NCI-H1417 treated with DMSO at 0.1 percent for 48 hours (cell line): ENCODE measurements at places on chromosomes 1 and 21.

GRCh38 chr1:234963180-234963903, 165.3 kb downstream of the TOMM20 start:
- no peak for DNase-seq

- no peak for DNase-seq
These were observed 225.4 kb downstream of the RHOU start for GRCh38 chr1:228960705-228961104.

DNA sequence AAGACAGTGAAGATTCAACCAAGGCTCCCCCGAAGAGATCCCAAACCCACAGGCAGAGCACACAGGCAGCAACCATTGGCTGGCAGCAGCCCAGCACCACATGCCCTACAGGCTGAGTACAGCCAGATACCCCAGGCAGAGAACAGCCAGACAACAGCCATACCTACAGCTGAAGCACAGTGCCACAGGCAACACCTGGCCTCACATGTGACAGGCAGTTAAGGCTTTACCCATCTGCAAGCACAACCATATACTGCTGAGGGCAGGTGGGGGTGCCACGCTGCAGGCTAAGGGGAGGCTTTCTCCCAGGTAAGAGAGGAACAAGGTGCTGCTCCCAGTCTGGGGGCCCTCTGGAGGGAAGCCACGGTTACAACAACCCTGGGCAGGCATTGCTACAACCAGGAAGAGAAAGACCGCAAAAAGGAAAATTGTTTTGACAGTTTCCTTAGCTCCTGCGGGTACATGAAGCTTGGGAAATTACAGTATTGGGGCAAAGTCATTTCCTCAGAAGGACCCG, 12.3 kb downstream of the CHIT1 start:
- no peak for DNase-seq

GRCh38 chr21:25054689-25055088, 552.6 kb downstream of the MRPL39 start:
- DNase-seq, result no peak

- no peak for DNase-seq
These were observed 12.4 kb downstream of the KRTAP22-2 start for GRCh38 chr21:30577766-30578165.

- no peak for DNase-seq
These were observed 42.6 kb downstream of the KCNJ6 start for GRCh38 chr21:37873655-37874054.

DNA sequence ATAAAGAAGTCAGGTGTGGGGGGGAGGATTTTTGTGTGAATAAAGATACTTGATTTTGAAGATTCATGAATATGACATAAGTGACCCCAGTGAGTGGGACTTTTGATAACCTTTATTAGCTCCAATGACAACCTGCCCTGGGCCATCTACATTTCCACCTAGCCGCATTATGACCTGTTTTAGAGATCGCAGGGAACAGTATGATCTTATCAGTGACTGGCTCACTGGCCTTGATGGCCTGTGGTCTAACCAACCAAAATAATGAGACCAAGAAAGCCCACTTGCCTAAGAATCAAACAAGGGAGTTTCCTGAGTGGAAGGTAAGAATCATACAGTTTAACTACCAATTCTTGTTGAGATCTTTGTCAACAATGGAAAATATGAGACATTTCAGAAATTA, 1.8 kb downstream of the ELAPOR1 start:
- DNase-seq, result no peak

DNA sequence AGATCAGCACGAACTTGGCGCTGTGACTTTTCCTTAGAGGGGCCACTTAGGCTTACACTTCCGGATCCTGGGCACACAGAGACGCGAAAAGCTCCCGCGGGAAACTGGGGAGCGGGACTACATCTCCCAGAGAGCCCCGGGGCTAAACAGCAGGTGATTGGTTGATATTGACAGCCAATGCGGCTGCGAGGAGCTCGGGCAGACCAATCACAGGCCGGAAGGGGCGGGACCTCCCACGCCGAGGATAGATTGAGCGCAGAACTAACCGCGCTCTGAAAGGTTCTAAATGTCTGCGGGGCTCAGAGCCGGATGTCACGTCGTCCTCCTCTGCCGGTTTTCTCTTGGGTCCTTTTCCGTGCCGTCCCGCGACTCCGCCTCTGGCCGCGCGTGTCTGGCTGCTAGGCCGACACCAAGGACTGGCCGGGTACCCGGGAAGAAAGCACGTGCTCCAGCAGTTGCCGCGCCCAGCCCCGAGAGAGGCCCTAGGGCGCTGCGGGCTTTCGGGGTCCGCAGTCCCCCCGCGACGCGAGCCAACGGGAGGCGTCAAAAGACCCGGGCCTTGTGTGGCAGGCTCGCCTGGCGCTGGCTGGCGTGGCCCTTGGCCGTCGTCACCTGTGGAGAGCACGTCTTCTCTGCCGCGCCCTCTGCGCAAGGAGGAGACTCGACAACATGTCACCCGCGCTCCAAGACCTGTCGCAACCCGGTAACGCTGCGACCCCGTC, at the start of gene MTR:
Gene MTR (plus strand): TSS at position 258 of the 722 bp plus-strand sequence. CDS start 412 bp downstream, at position 670.
- DNase-seq, result peak; percentile 80

DNA sequence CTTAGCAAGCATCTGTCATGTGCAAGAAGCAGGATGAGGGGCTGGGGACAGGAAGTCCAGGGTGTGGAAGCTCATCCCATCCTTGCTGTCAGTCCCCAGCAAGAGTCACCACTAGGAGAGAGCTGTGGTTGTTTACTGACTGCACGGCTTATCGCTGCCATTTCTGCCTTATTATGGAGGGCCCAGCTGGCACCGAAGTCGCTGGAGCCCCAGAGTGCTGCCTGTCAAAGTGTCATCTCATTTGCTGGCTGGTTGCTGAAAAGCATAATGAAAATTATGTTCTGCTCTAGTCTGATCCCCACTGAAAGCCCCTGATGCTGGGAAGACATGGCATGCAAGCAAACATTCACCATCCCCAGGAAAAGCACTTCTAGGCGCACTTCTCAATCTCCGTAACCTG, 642.7 kb downstream of the NPHP4 start:
- no peak for DNase-seq

DNA sequence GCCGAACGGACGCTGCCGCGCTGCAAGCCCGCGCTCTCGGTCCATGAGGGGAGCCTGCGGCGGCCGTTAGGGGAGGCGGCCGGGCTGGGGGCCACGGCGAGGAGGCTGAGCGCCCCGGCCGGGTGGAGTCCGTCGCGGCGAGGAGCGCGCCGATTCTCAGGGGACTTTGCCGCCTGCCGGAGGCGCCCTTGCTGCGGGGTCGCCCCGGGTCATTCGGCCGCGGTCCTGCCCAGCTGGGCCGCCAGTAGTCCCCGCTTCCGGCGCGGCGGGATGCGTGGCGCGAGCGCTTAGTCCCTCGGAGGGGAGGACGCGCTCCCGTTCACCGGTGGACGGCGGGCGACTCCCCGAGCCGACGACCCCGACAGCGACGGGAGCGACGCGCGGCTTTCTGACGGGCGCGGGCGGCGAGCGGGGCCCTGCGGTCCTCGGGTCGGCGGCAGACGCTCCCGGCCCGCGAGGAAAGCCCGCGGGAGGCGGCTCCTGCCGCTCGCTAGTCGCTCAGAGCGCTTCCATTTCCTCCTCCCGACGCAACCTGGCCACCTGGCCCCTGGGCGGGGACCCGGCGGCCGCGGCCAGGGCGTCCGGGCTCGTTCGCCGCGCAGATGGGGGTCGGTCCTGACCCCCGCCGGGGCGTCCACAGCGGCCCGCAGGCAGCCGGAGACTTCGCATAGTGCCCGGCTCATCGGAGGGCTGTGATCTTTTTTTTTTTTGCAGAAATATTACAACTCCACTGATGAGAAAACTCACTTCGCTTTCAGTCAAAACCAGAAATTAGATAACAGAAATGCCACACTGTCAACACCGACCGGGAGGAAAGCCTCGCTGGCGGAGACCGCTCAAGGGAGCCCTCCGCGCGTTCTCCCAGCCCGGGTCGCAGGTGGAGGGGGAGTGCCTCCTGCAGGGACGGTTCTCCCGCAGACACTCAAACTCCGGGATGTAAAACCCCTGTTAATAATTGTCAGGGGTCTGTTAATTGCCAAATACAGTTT, 641 bp upstream of the ZBTB21 start:
- DNase-seq, result no peak

DNA sequence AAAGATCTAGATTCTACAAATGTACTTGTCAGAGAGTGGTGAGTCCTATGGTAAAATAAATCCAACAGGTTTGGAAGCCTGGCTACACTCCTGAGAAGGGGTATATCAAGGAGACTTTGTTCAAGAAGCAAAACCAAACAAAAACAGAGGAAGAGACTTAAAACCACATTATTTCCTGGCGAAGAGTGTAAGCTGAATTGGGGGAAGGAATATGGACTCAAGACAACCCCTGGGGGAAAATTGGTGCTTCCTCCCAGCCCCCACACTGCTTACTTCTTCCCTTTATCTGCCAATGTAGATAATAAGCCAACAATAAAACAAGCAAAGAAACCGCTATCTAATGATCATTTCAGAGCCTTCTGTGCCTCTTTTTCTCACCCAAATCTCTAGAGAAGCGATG, 48.4 kb upstream of the ZBTB18 start:
- no peak for DNase-seq
